ENCODE measurements at places on chromosomes 2 and 18.

DNA sequence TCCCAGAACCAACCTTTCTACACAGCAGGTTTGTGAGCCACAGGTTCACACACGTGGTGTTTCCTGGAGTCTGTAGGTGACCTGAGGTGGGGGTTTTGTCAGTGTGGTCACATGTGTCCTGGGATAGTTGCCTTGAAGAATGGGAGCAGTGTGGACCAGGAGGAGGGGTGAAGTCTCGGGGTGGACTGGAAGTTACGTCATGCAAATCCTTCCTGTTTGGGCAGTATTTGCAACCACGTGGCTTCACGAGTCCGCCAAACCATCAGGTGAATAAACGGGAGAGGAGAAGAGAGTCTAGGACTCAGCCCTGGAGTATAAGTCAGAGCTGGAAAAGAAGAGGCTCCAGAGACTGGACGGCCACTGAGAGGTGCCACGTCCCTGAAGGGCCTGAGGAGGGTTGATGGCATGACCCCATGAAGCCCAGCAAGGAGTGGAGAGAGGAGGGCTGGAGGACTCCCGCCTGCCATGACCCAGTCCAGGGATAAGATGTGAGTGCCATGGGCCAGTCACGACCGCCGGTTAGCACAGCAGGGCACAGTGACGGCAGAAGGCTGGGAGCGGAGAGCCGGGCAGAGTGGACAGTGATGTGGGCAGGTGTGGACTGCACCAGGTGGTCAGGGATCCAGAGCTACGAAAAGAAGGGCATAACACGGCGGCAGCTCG, 16.5 kb downstream of the LPIN1 start:
- no peak for DNase-seq
- no peak overlapping the region for H3K4me3 ChIP-seq
- H3K36me3 ChIP-seq, result peaks cover 30% of the 10 kb centered on the region
- H3K27ac ChIP-seq, result no peak overlapping the region
- H3K27me3 ChIP-seq, result no peaks in the 10 kb centered on the region
- peaks cover 15% of the 10 kb centered on the region for H3K4me1 ChIP-seq

DNA sequence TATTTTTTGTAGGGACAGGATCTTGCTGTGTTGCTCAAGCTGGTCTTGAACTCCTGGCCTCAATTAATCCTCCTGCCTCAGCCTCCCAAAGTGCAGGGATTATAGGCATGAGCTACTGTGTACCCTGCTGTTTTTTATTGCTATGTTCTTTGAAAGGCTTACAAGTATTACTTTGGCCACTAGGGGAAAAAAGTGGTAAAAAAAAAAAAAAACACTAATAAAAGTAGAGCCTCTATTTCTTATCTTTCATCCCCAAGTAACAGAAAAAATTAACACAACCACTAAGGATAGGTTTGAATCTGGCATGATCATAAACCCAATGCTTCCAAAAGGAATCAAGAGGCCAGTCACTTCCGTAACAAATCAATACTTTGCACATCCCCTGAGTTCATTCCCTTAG, 11.6 kb downstream of the NOL10 start:
- DNase-seq, result no peak
- no peak overlapping the region for H3K4me3 ChIP-seq
- peaks cover 9% of the 10 kb centered on the region for H3K36me3 ChIP-seq
- no peaks in the 10 kb centered on the region for H3K4me1 ChIP-seq
- no peak overlapping the region for H3K27ac ChIP-seq

DNA sequence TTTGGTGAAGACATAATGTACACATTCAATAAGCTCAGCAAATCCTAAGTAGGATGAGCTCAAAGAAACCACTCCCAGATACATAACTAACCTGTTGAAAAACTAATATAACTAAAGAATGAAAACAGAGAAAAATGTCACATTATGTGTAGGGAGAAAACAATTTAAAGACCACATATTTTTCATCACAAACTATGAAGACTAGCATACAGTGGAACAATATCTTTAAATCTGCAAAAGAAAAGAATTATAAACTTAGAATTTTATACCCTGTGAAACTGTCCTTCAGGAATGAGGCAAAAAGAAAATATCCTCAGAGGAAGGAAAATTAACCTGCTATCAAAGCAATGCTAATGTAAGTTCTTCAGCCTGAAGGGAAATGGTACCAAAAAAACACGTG, 151.5 kb downstream of the PIEZO2 start:
- H3K27me3 ChIP-seq, result no peaks in the 10 kb centered on the region
- DNase-seq, result no peak
- peaks cover 2% of the 10 kb centered on the region for H3K36me3 ChIP-seq
- H3K27ac ChIP-seq, result no peak overlapping the region
- no peak overlapping the region for H3K4me3 ChIP-seq
- H3K4me1 ChIP-seq, result no peaks in the 10 kb centered on the region

- no peak overlapping the region for H3K27ac ChIP-seq
- peaks cover 20% of the 10 kb centered on the region for H3K36me3 ChIP-seq
- no peaks in the 10 kb centered on the region for H3K27me3 ChIP-seq
- DNase-seq, result no peak
Measured at GRCh38 chr2:112092286-112093041, 37.4 kb downstream of the TMEM87B start.

- peaks cover 6% of the 10 kb centered on the region for H3K4me1 ChIP-seq
- no peak overlapping the region for H3K27ac ChIP-seq
- no peak for DNase-seq
- no peak overlapping the region for H3K4me3 ChIP-seq
- peaks cover 10% of the 10 kb centered on the region for H3K36me3 ChIP-seq
Measured at GRCh38 chr2:177545981-177546585, 153.5 kb downstream of the AGPS start.

DNA sequence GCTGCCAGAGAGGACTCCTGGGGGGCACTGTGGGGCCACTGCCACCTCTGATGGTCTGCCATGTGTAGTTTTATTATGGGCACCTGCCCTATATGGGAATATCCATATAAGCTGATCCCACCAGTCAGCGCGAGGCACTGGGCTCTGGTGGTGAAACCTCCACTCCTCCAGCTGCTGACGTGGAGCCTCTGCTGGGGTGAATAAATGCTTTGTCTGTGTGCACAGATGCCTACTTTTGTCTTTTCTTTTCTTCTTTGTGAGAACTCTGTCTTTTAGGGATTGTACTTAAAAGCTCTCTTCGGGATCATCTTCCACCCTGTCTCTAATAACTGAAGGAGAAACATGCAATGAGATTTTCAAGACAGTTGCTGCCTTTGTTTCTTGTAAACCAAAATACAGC, 68.9 kb upstream of the NCK2 start:
- no peak overlapping the region for H3K4me3 ChIP-seq
- no peaks in the 10 kb centered on the region for H3K36me3 ChIP-seq
- H3K4me1 ChIP-seq, result no peaks in the 10 kb centered on the region
- no peak overlapping the region for H3K27ac ChIP-seq

GRCh38 chr2:207468488-207468887, 61.3 kb upstream of the CREB1 start:
- H3K4me1 ChIP-seq, result peaks cover 27% of the 10 kb centered on the region
- no peaks in the 10 kb centered on the region for H3K36me3 ChIP-seq
- no peak overlapping the region for H3K4me3 ChIP-seq
- H3K27me3 ChIP-seq, result no peaks in the 10 kb centered on the region
- no peak for DNase-seq
- no peak overlapping the region for H3K27ac ChIP-seq

DNA sequence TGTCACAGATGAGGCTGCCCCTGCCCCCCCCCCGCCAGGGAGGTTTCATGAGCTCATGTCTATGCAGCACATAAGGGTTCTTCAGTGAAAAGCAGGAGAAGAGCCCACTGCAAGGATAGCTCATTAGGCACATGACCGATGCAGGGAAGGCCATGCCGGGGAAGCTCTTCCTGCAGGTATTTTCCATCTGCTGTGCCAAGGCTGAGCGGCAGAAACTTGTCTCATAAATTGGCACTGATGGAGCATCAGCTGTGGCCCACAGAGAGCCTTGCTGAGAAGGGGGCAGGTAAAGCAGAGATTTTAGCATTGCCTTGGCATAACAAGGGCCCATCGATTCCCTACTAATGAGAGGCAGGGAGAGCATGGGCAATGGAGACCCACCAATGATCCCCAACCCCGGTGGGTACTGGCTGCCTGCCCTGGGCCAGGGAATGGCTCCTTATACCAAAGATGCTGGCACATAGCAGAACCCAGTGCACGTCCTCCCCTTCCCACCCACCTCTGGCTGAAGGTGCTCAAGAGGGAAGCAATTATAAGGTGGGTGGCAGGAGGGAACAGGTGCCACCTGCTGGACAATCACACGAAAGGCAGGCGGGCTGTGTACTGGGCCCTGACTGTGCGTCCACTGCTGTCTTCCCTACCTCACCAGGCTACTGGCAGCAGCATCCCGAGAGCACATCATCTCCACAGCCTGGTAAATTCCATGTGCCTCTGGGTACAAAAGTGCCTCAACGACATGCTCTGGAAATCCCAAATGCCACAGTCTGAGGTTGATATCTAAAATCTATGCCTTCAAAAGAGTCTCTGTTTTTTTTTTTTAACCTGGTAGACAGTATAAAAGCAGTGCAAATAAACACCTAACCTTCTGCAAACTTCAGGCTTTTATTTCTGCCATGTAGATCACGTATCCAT, 41.4 kb downstream of the STEAP3 start:
- no peaks in the 10 kb centered on the region for H3K4me1 ChIP-seq
- peaks cover 17% of the 10 kb centered on the region for H3K27me3 ChIP-seq
- no peak overlapping the region for H3K4me3 ChIP-seq
- peak; percentile 43 for DNase-seq
- H3K36me3 ChIP-seq, result no peaks in the 10 kb centered on the region
- H3K27ac ChIP-seq, result no peak overlapping the region

- DNase-seq, result peak; percentile 50
- H3K27me3 ChIP-seq, result peaks cover 15% of the 10 kb centered on the region
- no peaks in the 10 kb centered on the region for H3K4me1 ChIP-seq
- no peak overlapping the region for H3K4me3 ChIP-seq
Measured at GRCh38 chr2:71545572-71546274, 92.4 kb downstream of the DYSF start.

DNA sequence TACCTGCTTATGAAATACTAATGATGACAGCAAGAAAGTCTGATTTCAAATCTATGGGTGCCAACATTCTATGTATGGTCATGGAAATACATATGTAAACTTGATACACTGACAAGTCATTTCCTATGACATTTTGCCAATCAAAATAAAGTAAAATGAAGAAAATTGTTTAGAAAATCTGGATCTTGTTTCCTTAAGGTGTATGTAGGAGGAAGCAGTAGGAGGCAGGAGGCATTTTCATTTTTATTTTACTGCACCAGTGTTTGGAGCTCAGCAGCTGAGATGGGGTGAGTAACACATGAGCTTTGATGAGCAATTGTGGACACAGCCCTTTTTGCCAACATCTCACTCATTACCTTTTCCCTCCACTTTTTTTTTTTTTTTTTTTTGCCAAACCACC, 167.0 kb downstream of the AFF3 start:
- no peak overlapping the region for H3K27ac ChIP-seq
- DNase-seq, result no peak
- H3K27me3 ChIP-seq, result peaks cover 18% of the 10 kb centered on the region
- no peaks in the 10 kb centered on the region for H3K36me3 ChIP-seq
- no peak overlapping the region for H3K4me3 ChIP-seq
- H3K4me1 ChIP-seq, result peaks cover 5% of the 10 kb centered on the region

- no peak for DNase-seq
- no peak overlapping the region for H3K27ac ChIP-seq
Measured at GRCh38 chr18:21100678-21101077, 10.9 kb downstream of the ROCK1 start.

DNA sequence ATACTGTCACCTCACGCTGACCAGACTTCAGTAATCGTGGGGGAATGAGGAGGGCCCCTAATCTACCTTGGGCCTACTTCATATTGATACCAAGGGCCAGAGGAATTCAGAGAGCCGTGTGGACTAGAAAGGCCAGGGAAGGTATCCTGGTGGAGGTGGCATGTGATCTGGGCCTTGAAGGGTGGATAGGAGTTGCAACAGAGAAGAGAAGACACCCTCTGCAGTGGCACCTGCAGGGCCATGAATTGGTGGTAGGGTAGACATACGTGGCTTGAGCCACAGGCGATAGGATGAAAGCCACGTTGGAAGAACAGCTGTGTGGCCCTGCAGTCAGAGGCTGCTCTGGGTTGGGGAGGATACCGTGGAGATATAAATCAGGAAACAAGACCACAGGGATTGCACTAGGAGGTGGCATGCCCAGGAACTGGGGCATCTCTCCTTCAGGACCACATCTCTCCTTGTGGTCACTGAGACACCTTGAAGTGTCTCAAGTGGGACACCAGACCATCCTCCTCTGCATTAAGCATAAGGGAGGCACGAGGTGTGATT, 141.4 kb downstream of the CYP26B1 start:
- H3K27ac ChIP-seq, result no peak overlapping the region
- H3K4me1 ChIP-seq, result peaks cover 22% of the 10 kb centered on the region
- H3K4me3 ChIP-seq, result no peak overlapping the region
- no peaks in the 10 kb centered on the region for H3K36me3 ChIP-seq
- peaks cover 26% of the 10 kb centered on the region for H3K27me3 ChIP-seq

DNA sequence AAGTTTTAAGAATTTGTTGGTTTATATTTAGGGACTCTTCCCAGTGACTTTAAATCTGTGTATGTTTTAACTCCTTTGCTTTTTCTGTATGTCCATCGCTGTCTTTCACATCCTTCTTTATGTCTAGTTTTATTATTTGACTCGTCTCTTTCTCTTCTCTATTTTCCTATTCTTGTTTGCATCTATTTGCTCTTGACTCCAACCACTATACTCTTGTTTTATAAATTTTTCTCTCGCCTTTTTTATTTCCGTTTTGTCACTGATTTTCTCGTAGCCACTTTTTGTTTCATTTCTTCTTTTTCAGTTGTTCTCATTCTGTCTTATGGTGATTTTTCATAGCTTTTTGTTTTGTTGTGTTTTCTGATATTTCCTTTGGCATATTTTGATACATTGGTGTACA, 170.5 kb upstream of the NETO1 start:
- DNase-seq, result no peak
- H3K4me1 ChIP-seq, result peaks cover 38% of the 10 kb centered on the region
- no peak overlapping the region for H3K4me3 ChIP-seq
- H3K27ac ChIP-seq, result no peak overlapping the region
- H3K36me3 ChIP-seq, result no peaks in the 10 kb centered on the region

- H3K4me1 ChIP-seq, result peaks cover 10% of the 10 kb centered on the region
- H3K27ac ChIP-seq, result no peak overlapping the region
- no peak for DNase-seq
- no peaks in the 10 kb centered on the region for H3K27me3 ChIP-seq
Measured at GRCh38 chr2:20513946-20514345, 67.1 kb downstream of the RHOB start.

DNA sequence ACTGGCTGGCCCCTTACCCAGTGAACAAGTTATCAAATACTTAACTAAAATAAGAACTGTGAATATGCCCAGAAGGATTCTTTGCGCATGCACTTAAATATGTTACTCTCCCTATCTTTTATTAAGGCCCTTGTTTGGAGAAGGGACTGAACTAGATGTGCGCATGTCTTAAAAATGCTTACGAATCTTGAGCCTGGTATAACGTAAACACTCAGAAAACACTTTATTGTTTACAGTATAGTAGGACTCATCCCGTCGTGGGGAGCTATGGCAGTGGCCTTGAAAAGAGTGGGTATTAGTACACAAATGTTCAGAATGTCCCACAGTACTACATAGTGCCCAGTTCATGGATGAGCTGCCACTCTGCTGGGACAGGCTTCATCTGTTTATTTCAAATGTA, 75.9 kb upstream of the MAP4K3 start:
- H3K4me3 ChIP-seq, result no peak overlapping the region
- no peak overlapping the region for H3K27ac ChIP-seq
- no peaks in the 10 kb centered on the region for H3K36me3 ChIP-seq
- H3K27me3 ChIP-seq, result peaks cover 12% of the 10 kb centered on the region
- DNase-seq, result no peak

Data from progenitor cell of endocrine pancreas (in vitro differentiated cells).